ENCODE measurements at places on chromosomes 1 and 21.

- DNase-seq: peak; percentile 73
These were observed 2.1 kb upstream of the PEX10 start for GRCh38 chr1:2414297-2414958.

GRCh38 chr1:154386643-154387352 lies 18.3 kb upstream of the IL6R start:
- peak; percentile 29 for DNase-seq

GRCh38 chr1:154842635-154843034 lies 27.4 kb downstream of the KCNN3 start:
- no peak for DNase-seq

DNA sequence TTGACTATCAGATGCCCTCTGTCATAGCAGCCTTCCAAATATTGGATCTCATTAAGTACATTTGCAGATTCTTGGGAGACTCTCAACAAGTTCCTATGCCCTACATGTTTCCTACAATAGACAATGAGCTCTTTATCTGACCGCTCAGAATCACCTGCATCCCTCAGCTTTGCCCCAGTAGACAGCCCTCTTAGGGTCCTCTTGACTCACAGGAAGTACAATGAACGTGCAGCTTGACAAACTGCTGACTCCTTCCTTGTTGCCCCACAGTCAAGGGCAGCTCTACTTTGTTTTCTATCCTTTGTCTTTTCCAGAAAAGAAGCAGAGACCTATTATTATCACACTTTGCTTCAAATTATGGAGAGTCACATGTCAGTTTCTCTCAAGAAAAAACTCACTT lies 27.6 kb downstream of the SLC44A5 start:
- no peak for DNase-seq

- DNase-seq: no peak
These were observed 309.1 kb downstream of the MATN1 start for GRCh38 chr1:30414086-30414850.

DNA sequence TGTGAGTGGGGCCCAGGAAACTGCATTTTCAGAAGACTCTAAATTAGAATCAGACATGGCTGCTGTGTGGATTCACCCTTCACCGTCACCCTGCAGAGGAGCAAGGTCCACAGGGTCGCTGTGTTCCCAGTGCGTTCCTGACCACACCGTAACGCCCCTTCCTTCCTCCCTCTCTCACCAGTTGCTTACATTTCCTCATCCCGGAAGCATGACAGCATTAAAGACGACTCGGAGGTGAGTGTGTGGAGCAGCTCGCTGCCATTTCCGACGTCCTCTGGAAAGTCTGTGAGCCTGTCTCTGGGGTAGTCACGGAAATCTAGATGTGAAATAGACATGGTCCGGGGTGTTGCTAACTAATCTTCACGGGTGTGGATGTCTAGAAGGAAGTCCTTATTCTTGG lies 45.9 kb downstream of the FAAP20 start:
- DNase-seq: peak; percentile 59

GRCh38 chr1:13687151-13687715 lies 12.8 kb upstream of the PRDM2 start:
- DNase-seq: no peak

DNA sequence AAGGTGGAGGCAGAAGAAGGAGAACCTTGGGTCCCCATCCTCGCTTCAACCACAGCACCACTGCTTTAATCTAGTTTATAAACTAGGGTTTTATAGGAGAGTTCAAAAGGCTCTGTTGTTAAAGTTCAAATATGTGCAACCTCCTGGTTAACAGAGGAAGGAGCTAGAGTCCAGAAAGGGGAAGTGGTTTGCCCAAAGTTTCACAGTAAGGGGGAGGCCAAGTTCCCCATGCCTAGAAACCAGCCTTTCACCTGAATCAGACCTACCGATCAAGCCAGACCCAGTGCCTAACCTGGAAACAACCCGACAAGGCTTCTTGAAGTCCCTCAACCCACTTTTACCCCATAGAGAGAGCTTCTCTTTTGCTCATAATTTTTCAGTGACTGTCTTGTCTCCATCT lies 106.5 kb downstream of the PLPP3 start:
- DNase-seq: peak; percentile 76

DNA sequence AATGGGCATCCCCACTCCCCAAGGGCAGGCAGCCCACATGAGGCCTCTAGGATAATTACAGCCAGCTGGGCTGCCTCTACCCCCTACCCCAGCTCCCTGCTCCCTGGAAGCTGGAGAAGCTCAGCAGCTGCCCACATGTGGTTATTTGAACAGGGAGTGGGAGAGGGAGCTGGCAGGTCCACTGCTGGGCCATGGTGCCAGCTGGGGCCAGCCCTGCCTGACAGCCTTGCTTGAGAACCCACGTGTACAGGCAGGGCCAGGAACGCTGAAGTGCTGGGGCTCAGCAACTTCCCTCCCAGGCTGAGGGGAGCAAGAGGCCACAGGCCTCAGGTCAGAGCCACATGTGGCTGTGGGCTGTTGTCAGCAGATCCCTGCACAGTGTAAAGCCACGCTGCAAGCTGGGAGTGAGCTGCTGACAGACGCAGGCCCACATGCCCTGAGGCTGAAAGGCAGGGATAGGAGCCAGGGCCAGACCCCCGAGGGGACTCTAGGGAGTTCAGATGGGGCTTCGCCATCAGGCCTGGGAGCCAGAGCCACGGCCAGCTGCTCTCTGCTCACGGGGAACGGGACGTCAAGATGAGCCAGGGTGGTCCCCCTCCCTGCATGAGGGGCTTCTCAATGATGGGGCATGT lies 129.0 kb downstream of the SYF2 start:
- peak; percentile 51 for DNase-seq

DNA sequence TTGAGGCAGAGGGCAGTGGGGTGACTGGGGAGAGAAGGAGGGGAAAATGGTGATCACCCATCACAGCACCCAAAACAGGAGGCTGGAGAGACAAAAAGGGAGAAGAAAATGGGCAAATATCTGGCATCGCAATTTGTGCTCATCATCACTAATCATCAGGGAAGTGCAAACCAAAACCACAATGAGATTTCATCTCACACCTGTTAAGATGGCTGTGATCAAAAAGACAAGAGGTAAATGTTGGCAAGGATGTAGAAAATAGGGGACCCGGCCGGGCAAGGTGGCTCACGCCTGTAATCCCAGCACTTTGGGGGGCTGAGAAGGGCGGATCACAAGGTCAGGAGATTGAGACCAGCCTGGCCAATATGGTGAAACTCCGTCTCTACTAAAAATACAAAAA lies 74.0 kb downstream of the KIF14 start:
- DNase-seq: no peak

DNA sequence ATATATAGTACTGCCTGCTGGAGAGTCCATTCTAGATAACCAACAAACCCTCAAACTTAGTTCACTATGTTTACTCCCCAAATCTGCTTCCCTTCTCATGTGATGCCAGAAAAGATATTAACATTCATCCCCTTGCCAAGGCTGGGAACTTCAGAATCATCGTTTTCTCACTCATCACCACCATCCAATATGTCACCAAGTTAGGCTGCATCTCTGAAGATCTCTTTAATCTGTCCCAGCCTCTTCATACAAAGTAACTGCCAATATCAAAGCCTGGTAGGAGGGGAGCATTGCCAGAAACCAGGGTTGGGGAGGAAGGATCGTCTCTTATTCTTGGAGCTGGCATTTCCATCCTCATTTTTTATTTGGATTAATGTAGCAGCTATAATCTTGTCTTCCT lies 71.6 kb downstream of the XCL2 start:
- DNase-seq: no peak

DNA sequence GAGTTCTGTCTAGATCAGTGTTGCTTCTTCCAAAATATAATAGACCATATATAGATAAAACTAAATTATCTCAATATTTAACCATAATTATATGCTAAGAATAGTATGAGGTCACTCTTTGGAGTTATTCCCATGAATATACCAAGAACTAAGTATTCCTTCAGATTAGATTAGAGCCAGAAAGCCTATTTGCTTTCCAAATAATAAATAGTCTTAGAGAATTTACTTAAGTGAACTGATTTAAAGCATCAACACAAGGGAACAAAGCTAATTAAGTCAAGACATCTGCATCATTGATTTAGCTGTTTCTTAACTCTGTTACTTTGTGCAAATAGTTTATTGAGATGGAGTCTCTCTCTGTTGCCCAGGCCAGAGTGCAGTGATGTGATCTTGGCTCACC lies 35.7 kb downstream of the FNBP1L start:
- DNase-seq: no peak

- no peak for DNase-seq
These were observed 58.1 kb downstream of the ZSWIM5 start for GRCh38 chr1:45148209-45148825.

DNA sequence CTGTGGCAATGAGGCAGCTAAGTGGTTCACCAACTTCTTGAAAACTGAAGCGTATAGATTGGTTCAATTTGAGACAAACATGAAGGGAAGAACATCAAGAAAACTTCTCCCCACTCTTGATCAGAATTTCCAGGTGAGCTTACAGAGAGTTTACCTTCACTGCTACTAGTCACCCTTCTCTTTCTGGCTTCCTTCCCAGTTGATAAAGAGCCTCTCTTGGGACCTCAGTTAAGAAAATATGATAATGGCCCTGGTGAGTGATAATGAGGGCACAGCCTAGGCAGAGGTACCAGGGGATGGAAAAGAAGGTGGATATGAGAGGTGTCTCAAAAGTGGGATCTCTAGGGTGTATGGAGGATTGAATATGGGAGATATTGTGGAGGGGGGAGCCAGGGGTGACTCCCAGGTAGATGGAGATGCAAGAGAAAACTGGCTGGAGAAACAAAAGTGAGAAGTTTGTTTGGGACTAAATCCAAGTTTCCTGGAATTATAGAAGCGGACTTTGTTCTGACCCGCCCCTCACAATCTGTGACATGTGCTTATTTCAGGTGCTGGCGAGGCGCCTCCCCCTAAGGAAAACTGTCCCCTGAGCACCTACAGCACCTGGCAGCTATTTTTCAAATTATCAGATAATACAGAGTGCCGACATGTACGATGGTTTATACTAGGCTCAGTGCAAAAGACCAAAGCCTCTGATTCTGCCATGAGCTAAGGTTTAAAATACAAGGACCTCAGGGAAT lies 13.7 kb downstream of the MTARC2 start:
- no peak for DNase-seq

- DNase-seq: no peak
These were observed 6.3 kb upstream of the COL6A2 start for GRCh38 chr21:46091631-46092025.

DNA sequence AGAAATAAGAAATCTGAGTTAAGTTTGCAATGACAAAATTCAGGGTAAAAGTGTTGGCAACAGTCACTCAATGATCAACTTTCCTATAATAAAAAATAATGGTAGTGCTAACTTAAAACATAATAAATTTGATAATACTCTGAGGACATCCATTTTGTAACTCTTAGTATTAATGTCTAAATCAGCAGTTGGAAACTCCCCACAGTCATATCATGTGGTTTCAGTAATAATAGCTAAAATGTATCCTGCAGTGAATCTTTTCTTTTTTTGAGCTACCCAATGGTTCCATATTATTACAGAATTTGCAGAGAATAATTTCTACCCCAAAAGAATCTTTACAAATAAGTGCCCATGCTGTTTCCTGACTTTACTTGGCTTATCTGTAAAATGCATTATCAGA lies 286.7 kb downstream of the PTPRC start:
- DNase-seq: no peak

DNA sequence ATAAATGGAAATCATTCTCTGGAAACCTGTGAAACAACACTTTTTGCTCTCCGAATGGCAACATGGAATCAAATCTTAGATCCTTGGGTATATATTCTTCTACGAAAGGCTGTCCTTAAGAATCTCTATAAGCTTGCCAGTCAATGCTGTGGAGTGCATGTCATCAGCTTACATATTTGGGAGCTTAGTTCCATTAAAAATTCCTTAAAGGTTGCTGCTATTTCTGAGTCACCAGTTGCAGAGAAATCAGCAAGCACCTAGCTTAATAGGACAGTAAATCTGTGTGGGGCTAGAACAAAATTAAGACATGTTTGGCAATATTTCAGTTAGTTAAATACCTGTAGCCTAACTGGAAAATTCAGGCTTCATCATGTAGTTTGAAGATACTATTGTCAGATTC lies 45.7 kb downstream of the PTGFR start:
- no peak for DNase-seq

GRCh38 chr1:60600532-60600931 lies 481.8 kb upstream of the NFIA start:
- DNase-seq: no peak

- DNase-seq: no peak
These were observed 131.5 kb upstream of the CTTNBP2NL start for GRCh38 chr1:112264553-112264952.

DNA sequence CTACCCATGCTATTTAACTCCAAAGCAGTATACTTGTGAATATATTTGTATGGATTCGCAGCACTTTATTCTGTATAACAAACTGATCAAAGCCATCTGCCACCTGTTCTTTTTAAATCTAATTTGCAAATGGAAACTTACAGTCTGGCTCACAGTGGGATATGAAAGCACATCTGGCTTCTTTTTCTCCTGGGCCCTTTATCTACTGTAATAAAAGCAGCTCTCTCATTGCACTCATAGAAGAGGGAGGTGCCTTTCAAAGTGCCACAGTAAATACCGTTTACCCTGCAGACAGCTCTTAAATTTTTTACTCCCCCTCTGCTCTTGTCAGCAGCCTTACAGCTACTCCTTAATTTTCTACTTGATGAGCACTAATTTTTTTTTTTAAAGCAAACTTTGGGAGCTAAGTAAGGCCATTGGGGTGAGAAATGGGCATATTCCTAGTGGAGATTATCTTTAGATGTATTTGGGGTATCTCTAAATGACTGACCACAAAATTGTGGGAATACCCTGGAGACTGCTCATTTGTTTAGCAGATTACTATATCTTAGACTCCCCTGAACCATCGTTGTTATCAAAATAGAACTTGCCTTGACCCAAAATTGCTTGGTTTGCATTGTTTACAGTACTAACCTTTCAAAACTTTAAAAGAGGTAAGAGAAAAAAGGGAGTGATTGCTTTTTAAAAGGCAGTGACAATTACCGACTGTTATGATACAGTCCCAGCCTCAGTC lies 110.1 kb downstream of the VPS13D start:
- DNase-seq: no peak

DNA sequence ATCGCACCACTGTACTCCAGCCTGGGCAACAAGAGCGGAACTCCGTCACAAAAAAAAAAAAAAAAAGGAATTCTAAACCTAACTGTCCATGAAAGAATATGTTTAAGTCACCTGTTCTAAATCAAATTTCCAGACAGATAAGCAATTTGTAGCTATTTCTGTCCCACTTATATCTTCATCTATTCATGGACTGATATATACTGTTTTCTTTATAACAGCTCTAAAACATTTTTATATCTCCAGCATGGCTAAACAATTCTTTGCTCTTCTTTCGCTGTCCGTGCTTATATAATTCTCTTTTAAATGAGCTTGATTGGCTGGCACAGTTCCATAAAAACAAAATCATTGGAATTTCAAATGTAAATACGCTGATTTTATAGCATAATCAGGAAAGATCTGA lies 30.5 kb downstream of the BRWD1 start:
- DNase-seq: no peak

GRCh38 chr1:173190101-173190936 lies 16.8 kb downstream of the TNFSF4 start:
- DNase-seq: peak; percentile 82

GRCh38 chr1:75273110-75273509 lies 138.9 kb downstream of the LHX8 start:
- peak; percentile 17 for DNase-seq

- no peak for DNase-seq
These were observed 7.2 kb downstream of the KISS1 start for GRCh38 chr1:204188959-204189639.
